SJCRH30 (cell line): ENCODE measurements at places on chromosomes 3 and 15.

DNA sequence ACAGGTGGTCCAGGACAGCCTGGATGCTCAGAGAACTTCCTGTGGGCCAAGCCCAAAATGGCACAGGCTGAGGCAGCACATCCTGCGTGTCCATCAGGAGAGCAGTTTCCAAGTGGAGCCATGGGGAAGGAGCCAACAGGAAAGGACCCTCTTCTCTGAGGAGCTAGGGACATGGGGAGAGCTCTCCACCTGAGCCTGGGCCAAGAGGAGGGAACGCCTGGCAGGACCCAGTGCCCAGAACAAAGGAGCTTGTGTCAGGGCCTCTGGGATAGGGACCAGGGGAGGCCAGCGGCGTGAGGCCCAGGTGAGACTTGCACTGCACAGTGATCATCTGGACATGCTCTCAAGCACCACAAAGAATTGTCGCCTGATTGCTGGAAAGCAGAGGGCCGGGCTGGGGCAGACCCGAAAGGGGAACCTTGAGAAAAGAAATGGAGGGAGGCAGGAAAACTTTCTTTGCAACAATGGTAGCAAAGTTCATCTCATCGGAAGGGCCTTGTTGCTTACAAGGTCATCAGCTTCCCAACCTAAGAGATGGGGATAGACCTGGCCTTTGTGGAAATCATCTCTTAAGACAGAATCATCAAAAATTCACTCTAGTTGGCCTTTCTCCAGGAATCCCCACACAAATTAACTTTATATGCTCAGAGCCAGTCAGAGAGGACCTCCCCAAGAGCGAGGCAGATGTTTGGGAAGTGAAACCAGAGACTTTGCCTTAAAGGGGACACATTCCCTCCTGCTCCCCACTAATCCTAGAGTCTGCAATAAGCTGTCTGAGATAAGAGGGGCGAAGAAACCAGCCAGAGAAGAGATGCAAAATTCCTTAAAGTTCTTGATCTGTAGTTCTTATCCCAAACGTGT lies 47.7 kb upstream of the HES1 start:
- DNase-seq = peak; percentile 37

- DNase-seq = no peak
Observed at GRCh38 chr3:54557538-54558428, 370.1 kb downstream of the LRTM1 start.

DNA sequence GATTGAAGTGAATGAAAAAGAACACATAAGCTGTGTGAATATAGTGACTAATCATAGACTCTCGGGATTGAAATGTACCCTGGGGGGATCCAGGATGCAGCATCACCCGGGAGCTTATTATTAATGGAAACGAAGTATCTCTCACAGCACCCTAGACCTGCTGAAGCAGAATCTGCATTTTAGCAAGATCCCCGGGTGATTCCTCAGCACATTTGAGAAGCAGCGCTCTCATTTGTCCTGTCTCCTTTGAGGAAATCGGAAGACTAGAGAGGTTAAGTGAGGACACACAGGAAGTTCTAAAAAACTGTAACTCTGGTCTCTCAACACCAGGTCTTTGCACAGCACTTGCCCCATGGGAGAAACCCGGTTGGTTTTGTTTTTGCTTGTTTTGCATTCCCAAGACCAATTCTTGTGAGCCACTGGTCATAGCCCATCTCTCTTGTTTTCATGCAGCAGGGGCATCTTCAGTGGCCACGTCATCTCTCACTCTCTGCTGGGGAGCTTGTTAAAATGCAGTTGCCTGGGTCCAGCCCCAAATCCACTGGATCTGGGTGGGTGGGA lies 30.2 kb downstream of the ZNF710 start:
- no peak for DNase-seq

- no peak for DNase-seq
Observed at GRCh38 chr3:120331076-120331475, 18.1 kb downstream of the LRRC58 start.

DNA sequence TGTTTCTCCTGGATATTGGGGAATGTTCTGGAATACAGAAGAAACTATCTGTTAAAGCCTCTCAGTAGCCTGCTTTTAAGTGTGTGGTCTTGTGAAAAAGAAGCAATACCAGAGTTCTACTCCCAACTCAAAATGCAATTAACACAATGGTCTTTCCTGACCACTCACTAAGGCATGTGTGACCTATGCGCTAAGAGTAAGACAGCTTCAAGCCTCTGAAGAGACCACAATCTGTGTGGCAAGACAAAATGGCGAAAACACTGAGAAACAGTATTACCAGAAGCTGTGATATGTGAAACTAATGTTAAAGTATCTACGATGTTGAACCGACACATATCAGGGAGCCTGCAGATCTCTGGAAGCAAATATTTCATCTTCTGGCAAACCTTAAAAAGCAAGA lies 33.8 kb downstream of the RYK start:
- DNase-seq = no peak

- no peak for DNase-seq
Observed at GRCh38 chr3:49623071-49623470, 51.1 kb upstream of the APEH start.

DNA sequence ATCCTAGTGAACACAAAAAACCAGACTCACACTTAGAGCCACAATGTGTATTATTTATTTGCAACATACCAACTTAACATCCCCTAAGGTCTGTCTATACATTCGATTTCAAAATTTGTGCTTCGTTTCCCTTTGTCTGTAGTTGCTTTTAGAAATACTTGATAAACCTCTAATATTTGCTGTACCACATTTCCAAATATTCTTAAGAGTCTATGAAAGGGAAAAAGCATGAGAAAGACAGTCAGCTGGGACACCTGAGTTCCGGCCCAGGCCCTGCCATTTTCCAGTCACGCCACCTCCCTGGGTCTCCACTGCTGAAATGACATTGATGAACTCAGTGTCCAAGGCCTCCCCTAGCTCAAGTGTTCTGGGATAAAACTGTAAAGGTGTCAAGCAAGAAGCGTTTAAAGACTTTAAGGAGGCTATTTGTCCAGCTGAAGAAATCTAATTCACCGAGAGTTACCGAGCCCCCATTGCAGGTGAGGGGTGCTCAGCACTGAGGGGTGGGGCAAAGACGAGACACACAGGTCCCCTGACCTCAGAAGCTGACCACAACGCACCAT lies 26.6 kb downstream of the LRRC2 start:
- no peak for DNase-seq

GRCh38 chr3:73461547-73461946 lies 163.2 kb downstream of the PDZRN3 start:
- no peak for DNase-seq

GRCh38 chr15:58401991-58402649 lies 29.7 kb upstream of the LIPC start:
- peak; percentile 42 for DNase-seq

DNA sequence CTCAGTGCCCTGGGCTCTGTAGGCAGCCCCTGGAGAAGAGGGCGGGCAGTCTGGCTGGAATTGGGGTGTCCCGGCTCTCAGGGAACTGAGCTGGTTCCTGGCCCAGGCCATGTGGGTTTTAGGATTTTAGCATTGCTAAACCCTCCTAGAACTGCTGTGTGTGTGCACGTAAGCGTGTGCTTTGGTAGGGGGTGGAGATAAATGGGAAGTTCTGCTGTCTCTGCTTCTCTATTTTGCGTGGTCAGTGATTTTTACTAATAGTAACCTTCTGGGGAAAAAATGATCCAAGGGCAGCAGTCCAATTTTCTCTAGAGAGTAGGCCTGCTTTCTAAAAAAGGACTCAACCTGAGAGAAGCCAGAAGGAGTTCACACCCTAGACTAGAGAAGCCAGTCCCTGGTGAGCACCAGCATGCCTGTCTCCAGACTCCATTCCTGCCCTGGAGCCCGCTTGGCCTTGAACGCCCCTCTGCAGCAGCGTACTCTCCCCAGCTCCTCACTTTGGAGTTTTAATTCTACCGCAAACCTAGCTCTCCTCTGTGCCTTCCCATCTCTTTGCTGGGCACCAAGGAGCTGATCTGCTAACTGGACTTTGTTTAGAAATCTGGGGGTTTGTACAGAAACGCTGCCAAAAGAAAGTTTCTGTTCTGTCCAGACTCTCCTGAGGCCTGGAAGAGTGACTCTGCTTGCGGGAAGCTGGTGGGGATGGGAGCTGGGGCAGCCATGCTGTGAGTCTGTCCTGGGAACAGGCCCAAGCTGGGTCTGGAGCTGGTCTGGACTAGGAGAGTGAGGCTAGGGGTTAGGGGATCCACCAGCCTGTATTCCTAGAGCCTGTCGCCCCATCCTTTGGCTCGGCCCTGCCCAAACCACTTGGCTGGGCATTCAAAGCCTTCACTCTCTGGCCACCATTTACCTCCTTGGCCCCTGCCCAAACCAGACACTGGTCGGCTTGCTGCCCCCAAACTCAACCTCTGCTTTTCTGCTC lies 19.7 kb downstream of the CORO2B start:
- DNase-seq = no peak

GRCh38 chr15:83873966-83874365 lies 220.0 kb downstream of the ADAMTSL3 start:
- DNase-seq = no peak

GRCh38 chr15:91515188-91515754 lies 338.2 kb upstream of the SLCO3A1 start:
- no peak for DNase-seq

DNA sequence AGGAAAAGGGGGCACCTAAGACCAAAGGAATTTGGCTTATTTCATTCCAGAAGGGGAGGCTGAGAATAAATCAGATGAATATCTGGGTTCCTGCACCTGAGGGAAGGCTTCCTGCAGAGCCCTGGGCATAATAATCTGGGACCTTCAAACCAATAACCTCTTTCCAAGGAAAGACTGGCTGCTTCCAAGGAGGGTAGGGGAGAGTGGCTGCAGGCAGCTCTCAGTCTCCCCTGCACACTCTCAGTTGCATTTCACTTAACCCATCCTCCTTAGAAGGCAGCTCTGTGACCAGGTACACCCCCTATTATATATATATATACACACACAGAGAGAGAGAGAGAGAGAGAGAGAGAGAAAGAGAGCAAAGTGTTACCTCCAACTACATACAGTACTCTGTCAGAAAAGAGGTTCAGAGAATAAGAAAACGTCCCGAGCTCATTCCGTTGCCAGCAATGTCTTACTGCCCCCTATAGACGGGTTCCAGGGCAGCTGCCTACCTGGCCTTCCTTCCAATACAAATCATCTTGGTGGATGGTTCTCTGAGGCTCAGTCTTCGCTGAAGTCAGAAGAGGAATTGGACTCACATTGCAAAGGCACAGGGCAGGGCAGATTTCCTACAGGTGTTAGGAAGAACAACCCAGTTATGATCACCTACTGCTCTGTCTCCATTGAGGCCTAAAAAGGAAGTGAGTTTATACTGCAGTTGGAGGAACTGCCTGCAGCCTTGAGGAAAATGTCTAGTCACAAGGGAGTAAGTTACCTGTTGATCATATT lies 26.1 kb downstream of the CAPN3 start:
- peak; percentile 55 for DNase-seq
